ENCODE measurements at places on chromosomes 13 and 19. TPM values are rescaled to one million over a fixed set of nuclear protein-coding genes. Genes with fewer than 3 reads are reported as not detected.

DNA sequence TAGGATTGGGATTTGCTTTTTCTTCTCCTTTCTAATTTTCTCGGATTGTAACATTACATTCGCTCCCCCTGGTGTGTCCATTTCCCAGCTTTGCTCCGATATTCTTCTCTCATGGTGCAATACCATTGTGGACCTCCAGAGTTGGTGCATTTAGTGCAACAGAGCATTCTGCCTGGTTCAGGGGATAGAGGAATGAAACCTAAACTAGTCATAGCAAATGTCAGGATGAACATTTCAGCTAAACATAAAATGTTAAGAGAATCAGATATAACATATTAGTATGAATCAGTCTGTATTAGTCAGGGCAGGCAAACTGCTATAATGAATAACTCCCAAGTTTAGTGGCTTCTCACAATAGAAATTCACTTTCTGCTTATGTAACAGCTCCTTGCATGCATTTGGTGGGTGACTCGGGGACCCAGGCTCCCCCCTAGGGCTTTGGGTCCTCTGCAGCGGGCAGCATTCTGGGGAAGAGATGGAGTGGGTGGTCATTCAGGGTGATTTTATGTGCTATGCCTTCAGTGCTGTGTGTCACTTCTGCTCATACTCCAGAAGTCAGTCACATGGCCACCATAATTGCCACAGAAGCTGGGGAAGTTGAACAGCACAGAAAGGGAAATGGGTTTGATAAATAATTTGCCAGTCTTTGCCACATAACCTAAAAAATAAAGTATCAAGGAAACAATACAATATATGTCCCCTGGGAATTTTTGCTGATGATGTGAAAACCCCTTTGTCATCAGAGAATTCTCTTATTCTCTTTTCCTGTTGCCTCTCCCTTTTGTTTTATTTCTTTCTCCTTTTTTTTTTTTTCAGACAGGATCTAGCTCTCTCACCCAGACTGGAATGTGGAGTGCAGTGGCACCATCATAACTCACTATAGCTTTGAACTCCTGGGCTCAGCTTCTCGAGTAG lies 111.0 kb downstream of the HSPH1 start:
- no peak for DNase-seq

- no peak for DNase-seq
Observed at GRCh38 chr13:27522847-27523246, 72.5 kb upstream of the MTIF3 start.

GRCh38 chr13:111614613-111615012 lies 294.2 kb downstream of the TEX29 start:
- no peak for DNase-seq

- DNase-seq = no peak
Observed at GRCh38 chr13:24627090-24627714, 53.0 kb upstream of the ATP12A start.

DNA sequence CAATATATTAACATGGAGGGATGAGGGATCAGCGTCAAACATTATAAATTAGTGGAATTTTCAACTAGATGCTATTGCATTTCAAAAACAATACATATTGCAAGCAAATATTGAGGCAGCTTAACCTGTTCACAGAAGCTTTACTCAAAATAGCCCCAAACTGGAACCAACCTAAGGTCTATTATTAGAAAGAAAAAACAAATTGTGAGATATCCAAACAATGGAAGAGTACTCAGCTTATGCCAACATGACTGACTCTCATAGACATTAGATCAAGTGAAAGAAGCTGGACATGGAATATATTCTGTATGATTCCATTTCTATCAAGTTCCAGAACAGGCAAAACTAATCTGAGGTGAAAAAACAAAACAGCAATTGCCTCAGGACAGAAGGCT lies 27.6 kb upstream of the NEK3 start:
- DNase-seq = no peak

The ZNF556 gene
- polyA plus RNA-seq = 0.02 TPM

The CD79A gene
- polyA plus RNA-seq = 0.07 TPM

- DNase-seq = no peak
Observed at GRCh38 chr19:2451741-2452140, 5.0 kb downstream of the LMNB2 start.

- no peak for DNase-seq
Observed at GRCh38 chr13:113029487-113030258, 60.7 kb downstream of the MCF2L start.

The ZNF229 gene
- 5.8 TPM for polyA plus RNA-seq

DNA sequence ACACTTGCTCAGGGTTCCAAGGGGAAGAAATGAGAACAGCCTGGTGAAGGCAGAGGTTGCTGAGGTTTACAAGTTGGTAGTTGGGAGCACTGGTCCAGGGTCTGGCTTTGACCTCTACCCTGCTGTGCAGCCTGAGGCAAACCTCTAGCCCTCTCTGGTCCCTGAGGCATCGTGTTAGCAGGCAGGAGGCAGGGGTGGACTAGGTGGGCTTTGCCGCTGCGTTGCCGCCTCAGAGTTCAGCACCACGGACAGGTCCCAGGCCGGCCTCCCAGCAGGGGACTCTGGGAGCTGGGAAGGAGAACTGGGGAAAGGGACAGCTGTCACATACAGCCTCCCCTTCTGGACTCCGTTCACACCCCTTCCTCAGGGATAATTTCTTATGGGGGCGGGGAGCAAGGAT lies 3.1 kb downstream of the NCAN start:
- peak; percentile 42 for DNase-seq

DNA sequence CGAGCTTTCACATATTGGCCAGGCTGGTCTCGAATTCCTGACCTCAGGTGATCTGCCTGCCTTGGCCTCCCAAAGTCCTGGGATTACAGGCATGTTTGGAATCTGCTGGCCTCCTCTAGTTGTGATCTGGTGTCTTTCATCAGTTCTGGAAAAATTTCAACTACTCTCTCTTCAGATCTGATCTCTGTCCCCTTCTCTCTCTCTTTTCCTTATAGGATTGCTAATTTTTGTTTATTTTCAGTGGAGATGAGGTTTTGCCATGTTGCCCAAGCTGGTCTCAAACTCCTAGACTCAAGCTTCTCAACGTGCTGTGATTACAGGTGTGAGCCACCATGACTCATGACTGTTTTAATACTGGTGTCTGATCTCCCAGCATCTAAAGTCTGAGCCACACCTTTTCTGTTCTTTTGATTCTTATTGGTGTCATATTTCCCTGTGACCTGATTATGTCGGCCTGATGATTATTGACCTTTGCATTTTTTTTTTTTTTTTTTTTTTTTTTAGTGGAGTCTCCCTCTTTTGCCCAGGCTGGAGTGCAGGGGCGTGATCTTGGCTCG lies 10.4 kb upstream of the NANOS2 start:
- DNase-seq = no peak

The KLK7 gene
- not detected for polyA plus RNA-seq

DNA sequence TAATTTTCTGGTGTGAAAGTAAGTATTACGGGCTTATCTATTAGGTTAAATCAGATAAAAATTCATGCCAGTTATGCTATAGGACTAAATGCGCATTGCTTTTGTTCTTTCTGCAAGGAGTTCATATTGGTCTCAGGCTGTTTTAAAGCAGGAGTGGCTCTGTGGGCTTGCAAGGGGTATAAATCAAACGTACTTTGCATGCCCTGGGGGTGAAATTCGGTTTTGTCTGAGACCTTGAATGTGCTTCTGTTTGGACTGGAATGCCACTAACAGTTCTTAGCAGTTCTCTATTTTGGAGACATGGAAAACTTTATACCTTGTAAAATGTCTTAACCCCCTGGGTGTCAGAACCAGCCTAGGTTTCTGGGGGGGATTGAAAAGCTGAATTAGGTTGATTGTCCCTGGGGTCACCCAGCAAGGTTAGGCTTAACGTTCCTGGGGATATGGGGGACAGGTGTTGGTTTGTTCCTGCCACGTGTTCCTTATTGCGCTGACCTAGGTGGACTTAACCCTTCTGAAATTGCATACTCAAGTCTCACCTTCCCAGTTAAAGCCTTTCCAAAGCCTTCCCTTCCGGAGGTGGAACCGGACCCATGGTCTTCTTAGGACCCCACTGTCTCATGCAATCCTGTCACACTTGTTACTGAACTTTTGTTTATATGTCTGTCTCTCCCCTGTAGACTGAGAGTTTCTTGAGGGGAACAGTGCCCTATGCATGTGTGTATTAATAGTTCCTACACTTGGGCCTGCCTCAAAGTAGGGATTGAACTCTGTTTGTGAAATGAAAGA lies 182.2 kb downstream of the LMO7 start:
- DNase-seq = no peak

GRCh38 chr13:102275969-102276368 lies 125.9 kb downstream of the FGF14 start:
- DNase-seq = no peak

The POSTN gene
- 1,141 TPM for polyA plus RNA-seq

The PABPC3 gene
- polyA plus RNA-seq = 0.27 TPM

DNA sequence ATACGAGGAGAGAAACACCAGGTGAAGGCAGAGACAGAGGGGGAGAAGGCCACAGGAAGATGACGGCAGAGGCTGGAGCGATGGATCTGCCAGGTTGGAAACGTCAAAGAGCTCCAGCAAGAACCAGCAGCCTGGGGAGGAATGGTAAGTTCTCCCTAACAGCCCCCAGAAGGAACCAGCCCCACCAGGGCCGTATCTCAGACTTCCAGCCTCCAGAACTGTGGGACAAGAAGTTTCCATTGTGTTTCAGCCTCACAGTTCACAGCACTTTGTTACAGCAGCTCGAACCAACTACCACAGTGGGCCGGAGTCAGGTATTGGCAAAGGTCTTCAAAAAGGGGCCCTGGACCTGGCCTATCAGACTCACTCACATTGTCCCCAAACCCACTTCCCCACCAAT lies 89.2 kb upstream of the GPR183 start:
- no peak for DNase-seq

- DNase-seq = peak; percentile 75
Observed at GRCh38 chr19:11887611-11888531, at the start of gene ZNF69. ZNF69 (plus strand) TSS chr19:11887782; CDS start chr19:11887924, 142 bp downstream.

DNA sequence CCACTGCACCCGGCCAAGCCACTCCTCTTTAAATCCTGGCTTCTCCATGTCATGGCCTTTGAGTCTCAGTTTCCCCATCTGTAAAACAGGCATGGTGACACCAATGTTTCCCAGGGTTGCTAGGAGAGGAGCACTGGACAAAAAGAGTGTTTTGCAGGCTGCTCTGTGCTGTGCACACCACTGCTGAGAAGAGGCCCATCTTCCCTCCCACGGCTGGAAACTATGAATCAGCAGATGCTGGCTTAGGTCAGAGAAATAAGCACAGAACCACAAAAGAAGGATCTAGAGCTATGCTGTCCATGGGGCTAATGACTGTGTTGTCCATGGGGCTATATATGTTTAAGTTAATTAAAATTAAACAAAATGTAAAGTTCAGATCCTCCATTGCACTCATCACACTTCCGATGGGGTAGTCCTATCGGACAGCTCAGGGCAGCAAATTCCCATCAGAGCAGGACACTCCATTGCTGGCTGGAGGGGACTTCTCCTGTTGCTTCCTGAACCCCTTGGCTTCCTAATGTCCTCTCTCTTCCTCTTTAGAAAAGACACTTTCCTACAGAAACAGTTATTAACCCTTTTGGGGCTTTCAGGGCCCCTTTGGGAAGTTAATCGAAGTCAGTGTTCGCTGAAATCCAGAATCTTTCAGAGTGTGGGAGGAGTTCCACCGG lies 37.1 kb downstream of the TSHZ3 start:
- DNase-seq = peak; percentile 93

The STOML3 gene
- polyA plus RNA-seq = not detected

The APOE gene
- polyA plus RNA-seq = 13.4 TPM

- no peak for DNase-seq
Observed at GRCh38 chr13:113116206-113116800, 6.3 kb upstream of the F10 start.

The FGF9 gene
- 0.06 TPM for polyA plus RNA-seq

- peak; percentile 32 for DNase-seq
Observed at GRCh38 chr19:14479975-14480699, 5.0 kb upstream of the PTGER1 start.

DNA sequence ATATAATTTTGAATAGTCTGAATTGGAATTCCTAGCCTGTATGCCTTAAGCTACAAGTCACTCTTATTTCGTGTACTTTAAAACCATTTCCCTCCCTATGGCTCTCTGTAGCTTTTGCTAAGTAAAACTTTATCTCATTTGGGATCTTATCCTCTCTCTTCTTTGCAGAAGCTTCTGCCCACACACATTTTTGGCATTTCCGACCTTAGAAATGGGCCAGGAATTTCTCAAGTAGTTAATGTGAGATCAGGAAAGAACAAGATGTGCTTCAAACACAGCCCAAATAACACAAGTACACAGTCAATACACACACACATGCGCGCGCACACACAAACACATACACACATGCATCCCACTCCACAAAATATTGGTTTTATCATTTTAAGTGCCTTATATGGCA lies 931.0 kb upstream of the MIR17HG start:
- DNase-seq = peak; percentile 94

DNA sequence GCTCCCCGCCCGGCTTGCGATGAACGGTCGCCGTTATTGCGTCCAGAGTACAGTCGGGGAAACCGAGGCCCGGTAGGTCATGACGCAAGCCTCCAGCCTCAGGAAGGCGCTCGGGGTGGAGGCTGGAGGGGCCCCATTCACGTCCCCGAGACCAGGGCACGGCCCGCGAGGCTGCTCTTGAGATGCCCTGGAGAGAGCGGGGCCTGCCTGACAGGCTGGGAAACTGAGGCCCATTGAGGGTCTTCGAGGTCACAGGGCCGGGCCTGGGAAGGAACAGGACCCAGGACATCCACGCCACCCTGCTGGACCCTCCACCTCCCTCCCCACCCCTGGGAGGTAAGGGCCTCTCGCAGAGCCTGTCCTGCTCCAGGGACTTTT lies 367 bp downstream of the NDUFS7 start:
- no peak for DNase-seq

- DNase-seq = peak; percentile 54
Observed at GRCh38 chr13:32278426-32278825, 36.7 kb downstream of the ZAR1L start.

DNA sequence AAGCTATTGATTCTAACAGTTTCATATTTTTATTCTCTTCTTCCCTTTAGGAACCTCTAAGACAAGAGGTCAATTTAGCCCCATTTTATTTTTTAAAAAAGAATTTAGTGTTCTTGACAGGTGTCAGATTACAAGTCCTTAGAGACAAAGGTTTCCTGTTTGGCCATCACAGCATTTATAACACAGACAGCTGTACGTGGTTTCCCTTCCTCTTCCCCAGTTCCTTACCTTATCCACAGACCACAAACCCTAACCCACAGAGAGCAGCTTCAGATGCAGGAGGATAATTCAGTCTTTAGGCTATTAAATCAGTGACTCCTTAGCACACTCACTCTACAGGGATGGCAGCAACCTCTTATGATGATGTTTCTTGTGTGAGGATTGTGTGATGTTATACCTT lies 1210.1 kb downstream of the DIAPH3 start:
- DNase-seq = no peak

GRCh38 chr19:35560271-35560670 lies 3.2 kb downstream of the ATP4A start:
- no peak for DNase-seq
